CD4-positive, alpha-beta T cell treated with Interferon gamma for 1 hour (primary cell): ENCODE measurements at places on chromosomes 2 and 18.

GRCh38 chr2:238362626-238363025, 42.3 kb downstream of the TRAF3IP1 start:
- no peak for DNase-seq

GRCh38 chr2:121335294-121336290, 50.6 kb upstream of the TFCP2L1 start:
- no peak for DNase-seq

DNA sequence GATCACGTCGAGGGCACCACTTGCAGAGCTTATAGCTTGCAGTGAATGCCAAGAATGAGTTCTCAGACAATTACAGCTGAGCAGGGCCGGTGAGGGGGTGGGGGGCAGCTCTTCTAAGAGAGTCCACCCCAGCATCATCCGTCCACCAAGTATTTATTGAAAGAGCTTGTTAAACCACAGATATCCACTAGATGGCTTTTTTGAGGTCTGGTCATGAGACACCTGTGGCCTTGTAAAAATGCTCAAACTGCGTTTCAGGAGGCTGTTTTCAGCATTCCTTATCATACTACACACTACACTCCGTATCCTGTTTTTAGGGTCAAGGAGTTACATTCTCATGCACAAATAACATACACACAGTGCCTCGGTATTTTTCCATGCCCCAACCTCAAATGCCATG, 51.5 kb downstream of the DNAJC10 start:
- DNase-seq = no peak

- no peak for DNase-seq
Measured at GRCh38 chr2:158359846-158360245, 96.7 kb downstream of the CCDC148 start.

- DNase-seq = no peak
Measured at GRCh38 chr2:96146881-96147592, 1.8 kb upstream of the DUSP2 start.

- no peak for DNase-seq
Measured at GRCh38 chr2:24875272-24875671, 44.8 kb downstream of the ADCY3 start.
